ENCODE measurements at places on chromosomes 13 and 19.

DNA sequence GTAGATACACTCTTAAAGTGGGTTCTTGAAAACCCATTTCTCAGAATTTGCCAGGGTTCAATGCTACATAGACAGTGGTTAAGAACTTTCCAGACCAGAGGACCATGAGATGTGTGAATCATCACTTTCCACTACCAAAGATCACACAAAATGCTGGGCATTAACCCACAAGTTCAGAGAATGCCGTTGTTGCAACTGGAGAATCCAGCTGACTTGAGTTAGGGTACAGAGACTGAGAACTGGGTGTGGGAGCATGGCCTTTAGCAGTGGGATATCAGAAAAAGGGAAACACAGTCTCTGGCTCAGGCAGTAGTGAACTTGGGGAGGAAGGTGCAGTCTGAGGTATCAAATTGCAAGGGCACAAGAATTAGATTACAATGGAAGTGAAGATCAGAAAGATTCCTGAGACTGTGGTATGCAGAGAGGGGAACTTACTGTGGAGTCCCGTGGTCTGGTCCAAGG, 51.5 kb upstream of the WDFY2 start:
- no peak for DNase-seq

DNA sequence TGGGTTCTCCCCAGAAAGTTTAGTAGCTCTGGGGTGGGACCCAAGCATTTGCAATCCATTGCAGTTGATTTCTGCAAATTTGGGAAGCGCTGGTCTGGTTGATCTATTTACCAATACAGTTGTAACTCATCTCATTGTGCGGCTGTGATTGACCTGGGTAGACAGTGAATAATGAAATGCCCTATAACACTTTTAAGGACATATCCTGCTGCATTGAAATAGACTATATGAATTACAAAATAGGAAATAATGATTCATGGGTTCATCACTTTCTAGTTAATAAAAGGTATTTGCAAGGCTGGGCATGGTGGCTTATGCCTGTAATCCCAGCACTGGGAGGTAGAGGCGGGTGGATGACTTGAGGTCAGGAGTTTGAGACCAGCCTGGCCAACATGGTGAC, 59.0 kb upstream of the FARP1 start:
- DNase-seq, result no peak

GRCh38 chr13:110250258-110250891, 56.6 kb downstream of the COL4A1 start:
- DNase-seq, result no peak

DNA sequence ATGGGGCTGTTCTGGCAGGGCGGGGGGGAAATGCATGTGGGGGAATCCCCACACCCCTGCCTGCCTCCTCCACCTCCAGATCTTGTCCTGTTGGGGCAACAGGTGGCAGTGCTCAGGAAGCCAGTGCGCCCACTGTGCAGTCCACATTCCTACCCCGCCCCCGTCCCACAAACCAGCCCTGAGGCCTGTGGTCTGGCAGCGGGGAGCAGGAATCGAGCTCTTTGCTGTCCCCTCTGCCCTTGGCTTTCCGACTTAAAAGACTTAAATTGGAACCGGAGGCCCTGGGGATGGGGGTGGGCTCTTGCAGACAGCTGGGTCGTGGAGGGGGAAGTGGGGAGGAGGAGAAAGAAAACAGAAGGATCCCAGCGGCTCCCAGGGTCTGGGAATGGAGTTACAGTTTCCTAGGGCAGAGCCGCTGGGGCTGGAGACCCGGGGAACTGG, 4.3 kb downstream of the NANOS3 start:
- DNase-seq, result no peak

GRCh38 chr19:48578891-48579290, 26.9 kb downstream of the SULT2B1 start:
- no peak for DNase-seq

Measured in SK-N-DZ (cell line).